H4 (cell line): ENCODE measurements at places on chromosomes 3 and 15.

DNA sequence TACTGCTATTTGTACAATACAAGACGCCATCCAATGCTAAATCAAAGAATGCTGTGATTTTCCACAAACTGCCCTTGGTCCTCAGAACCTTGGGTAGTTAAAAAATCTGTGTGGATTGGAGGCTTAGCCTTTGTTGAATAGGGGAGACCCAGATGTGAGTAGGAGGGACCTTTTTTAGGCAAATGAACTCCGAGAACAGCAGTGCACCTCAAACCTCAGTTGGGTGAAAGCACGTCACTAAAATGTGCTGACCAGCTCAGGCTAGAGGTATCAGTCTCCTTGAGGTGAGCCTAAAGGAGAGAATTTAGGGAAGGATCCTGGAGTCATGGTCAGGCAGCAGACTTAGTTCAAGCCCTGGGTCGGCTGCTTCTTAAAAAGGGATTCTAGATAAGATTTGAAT lies 200.7 kb downstream of the SOX2 start:
- no peak for DNase-seq

- peak; percentile 83 for DNase-seq
Observed at GRCh38 chr3:138234401-138235179, 47.5 kb downstream of the ARMC8 start.

DNA sequence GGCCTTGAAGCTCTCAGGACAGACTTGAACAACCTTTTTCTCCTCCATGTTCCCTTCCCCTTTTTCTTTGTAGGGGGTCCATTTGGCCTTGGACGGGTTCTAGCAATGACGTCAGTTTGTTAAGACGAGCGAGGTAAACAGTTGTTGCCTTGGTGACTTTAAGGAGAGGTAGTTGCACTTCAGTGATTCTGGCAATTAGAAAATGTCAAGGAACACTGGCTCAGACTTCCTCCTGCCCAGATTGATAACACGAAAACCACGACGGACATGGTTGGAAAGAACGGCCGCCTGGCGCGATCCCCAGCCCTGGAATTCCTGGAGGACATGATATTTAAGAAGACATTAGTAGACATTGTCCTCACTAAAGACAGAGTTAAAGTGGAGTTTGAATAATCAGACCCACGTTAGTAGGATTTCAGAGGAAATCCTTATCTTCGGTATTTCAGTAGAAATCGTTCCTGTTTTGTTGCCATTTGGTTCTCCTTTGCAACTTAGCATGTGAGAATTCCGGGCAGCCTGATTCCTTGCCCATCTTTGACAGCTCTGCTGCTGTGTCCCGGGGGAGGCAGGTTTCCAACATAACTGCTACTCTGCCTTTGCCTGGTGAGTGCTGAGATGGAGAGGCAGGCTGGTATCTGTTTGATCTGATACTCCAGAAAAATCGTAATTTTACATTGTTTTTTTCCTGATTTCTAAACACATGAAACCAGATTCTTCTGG lies 87.3 kb downstream of the ST6GAL1 start:
- no peak for DNase-seq

DNA sequence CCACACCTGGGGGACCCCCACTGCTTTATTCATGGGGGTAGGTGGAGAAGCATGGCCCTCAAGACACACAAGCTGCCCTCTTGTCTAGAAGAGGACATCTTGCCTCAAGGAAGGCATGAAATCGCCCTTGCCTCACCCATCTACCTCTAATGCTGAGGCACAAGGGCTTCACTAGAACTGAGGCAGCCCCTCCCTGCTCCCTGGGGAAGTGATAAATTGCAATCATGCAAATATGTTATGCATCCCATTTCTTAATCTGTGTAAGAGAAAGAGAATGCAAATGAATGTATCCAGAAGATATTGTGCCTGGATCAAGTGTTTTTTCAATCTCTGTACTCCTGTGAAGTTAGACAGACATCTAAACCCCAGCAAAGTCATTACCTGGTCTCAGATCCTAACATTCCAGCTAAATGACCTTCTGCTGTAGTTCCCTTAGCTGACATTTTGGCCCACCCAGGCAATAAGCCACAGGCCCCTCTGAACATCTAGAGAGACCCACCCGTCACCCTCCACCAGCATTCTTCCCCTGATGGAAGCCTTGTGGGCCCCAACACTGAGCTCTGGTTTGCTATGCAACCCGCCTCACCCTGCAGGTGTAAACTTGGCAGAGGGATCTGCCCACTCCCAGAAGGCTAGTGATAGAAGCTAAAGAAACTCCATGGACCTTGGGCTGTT lies 53.8 kb downstream of the FAM174B start:
- no peak for DNase-seq

GRCh38 chr15:72404356-72404755 lies 6.3 kb downstream of the TMEM202 start:
- no peak for DNase-seq

DNA sequence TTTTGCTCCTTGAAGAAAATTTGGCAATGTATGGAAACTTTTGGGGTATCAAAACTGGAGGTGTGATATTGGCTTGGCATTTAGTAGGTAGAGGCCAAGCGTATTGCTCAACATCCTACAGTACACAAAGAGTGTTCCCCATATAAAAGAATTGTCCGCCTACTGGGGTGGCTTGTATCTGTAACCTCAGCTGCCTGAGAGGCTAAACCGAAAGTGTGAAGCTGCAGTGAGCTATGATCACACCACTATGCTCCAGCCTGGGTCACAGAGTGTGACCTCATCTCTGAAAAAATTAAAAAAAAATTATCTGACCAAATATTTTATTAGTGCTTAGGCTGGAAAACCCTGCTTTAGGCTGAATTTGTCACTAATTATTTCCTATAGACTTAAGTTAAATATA lies 483.9 kb downstream of the PYDC2 start:
- DNase-seq: no peak
